Colonic mucosa (tissue), 4 donors: ENCODE measurements at places on chromosomes 4 and X. TPM values are rescaled to one million over a fixed set of nuclear protein-coding genes. Genes with fewer than 3 reads are reported as not detected.

KLHL4 gene
- 0.15 TPM for total RNA-seq

SHISA3 gene
- 1.1 TPM for total RNA-seq

- DNase-seq: no peak
These were observed 36.3 kb downstream of the ATXN3L start for GRCh38 chrX:13283512-13283911.

DNA sequence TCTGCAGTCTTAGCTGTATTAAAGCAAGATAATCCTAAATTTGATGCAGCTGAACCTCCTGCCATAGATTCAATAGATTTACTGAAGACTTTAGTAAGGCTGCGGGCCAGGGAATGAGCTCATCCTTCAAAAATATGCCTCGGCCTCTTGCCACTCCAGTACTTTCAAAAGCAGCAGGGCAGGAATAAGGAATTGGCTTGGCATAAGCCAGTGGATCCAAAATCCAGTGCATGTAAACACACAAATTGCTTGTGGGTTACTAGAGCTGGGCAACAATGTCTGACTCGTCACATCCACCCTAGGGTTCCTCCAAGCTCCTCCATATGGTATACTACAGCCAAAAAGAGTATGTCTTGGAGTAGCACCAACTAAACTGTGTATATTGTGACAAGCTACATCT lies 165.0 kb downstream of the AMELX start:
- no peak for DNase-seq

GRCh38 chr4:39571054-39571453 lies 43.8 kb upstream of the UGDH start:
- no peak for DNase-seq

DNA sequence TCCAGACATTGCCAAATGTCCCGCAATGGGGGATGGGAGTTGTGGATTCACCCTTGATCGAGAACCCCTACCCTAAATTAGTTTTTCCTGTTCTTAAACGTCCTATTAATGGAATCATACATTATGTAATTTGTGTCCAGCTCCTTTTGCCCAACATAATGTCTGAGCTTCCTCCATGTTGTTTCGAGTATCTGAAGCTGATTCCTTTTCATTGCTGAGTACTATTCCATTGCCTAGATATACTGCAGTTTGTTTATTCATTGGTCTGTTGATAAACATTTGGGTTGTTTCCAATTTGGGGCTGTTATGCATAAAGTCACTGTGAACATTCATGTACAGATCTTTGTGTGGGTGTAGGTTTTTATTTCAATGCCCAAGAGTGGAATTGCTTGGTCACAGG lies 251.3 kb downstream of the BCOR start:
- no peak for DNase-seq

DNA sequence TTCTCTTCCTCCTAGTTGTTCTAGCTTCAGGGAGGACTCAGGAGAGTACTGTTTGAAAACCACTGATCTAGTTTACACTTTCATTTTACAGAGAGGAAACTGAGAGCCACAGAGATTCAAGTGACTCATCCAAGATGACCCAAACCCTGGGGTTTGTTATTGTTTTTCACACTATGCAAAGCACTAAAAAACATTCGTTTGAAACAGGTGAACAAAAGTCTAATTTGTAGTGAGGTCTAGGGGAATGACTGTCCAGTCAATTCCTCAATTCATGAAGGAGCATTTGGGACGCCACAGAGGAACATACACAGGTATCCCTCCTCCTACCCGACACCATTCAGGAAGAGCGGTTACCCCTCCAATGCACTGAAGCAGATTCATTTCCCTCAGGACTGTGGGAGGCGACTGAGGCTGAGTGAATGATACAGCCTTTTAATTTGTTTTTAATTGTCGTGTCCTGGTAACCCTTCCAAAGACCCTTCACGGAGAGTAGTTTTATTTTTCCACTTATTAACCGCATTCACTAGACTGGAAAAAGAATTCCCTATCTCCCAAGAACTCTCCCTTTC lies 30.3 kb downstream of the TLR10 start:
- no peak for DNase-seq

- no peak for DNase-seq
These were observed 18.6 kb upstream of the RNF128 start for GRCh38 chrX:106707771-106708454.
